ENCODE measurements at places on chromosomes 5 and 9.

DNA sequence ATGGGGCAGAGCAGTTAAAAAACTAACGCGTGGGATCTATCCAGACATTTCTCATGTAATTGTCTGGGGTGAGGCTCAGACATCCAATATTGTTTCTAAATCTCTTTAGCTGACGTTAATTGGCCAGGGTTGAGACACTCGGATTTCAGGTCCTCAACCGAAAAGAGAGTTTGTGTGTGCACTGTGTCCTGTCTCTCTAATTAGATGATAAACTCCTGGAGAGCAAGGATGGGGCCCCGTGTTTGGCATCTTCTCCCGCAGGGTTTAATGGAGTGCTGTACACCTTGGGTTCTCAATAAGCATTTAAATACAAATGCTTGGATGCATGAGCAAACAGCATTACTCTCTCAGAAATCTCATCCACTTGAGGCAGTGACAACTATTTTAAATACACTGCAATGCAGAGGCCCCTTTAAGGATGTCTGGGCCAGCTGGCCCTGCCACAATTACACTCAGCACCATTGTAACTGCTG lies 139.6 kb downstream of the MTX3 start:
- DNase-seq: no peak

GRCh38 chr5:5183189-5183699 lies 43.1 kb downstream of the ADAMTS16 start:
- DNase-seq: no peak

GRCh38 chr9:90770927-90771326 lies 30.7 kb upstream of the SYK start:
- no peak for DNase-seq

GRCh38 chr5:14909369-14909768 lies 37.8 kb upstream of the ANKH start:
- DNase-seq: no peak

DNA sequence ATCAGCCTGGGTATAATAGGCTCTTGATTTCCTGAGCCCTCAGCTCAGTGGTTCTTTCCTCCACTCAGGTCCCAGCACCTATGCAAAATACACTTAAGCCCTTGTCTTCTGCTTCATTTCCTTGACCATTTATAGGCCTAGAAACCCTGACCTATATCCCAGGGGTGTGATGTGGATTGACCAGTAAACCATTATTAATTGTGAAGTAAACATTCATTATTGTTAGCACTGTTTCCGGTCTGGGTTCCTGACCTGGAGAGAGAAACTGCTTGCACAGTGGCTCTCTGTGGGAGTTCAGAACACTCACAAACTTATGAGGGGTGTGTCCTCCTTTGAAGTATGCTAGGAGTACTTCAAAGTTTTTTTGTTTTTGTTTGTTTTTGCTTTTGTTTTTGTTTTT lies 19.6 kb upstream of the TOMM5 start:
- DNase-seq: no peak

- DNase-seq: no peak
Measured at GRCh38 chr9:90025816-90026215, 421.0 kb downstream of the GADD45G start.

DNA sequence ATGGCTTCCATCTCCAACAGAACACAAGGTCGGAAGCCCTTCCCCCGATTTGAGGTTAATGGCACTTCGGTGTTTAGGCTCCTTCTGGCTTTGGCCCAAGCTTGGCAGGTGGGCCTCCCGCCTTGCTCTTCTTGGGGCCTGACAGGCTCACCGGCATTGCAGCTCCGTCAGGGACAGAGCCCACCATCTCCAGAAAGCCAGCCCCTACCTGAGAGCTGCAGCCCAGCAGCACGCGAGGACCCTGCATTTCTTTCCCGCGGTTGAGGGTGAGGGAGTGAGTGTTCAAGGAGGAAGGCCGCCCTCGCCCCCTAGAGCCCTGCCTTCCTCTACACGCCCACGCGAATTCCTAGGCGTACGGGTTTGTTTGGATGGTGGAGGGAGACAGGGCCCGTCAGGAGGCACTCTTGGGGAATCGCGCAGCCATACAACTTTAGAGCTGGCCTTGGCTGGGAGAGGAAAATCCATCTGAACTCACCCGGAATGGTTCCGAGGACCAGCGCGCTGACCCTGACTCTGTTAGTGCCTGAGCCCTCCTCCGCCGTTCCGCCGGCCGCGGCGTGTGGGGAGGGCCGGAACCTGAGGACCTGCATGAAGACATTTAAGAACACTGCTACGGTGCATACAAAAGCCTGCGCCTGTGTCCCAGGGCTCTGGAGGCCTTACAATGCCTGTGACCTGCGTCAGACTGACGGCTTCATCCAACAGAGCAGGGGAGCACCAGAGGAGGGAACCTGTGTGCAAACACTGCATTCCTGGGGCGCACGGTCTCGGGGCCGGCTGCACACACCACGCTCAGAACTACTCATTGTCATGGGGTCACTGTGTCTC lies 73.8 kb downstream of the MRPL36 start:
- DNase-seq: no peak

Measured in NCI-H2107 (cell line).